Fibroblast of skin of abdomen (primary cell): ENCODE measurements at places on chromosomes 16 and 17.

DNA sequence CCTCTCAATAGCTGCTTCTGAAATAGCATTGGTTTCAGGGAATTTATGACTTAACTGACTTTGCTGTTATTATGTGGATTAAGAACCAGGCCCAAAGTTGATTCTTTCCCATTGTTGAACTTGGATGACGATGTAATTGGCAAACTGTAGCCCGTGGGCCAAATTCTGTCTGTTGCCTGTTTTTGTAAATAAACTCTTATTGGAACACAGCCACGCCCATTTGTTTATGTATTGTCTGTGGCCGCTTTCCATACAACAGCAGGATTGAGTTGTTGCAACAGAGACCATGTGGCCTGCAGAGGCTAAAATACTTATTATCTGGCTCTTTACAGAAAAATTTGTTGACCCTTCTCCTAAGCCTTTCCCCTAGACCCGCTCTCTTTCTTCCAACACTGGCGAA, 31.6 kb downstream of the NTN1 start:
- DNase-seq = no peak

- no peak for DNase-seq
Measured at GRCh38 chr17:2933606-2934005, 129.8 kb downstream of the OR1D5 start.

DNA sequence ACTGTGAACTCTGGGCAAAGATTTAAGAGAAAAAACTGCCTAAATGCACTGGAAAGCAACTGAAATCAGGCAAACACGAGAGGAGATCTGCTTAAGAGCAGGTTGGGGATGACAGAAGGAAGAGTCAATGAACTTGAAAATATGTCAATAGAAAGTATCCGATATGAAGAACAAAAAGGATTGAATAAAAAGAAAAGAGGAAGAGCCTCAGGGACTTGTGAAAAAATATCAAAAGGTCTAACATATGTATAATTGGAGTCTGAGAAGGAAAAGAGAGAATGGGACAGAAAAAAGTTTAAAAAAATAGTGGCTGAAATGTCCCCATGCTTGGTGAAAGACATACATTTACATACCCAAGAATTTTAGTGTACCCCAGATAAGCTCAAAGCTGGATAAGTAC, 195.5 kb downstream of the COPRS start:
- DNase-seq = no peak

DNA sequence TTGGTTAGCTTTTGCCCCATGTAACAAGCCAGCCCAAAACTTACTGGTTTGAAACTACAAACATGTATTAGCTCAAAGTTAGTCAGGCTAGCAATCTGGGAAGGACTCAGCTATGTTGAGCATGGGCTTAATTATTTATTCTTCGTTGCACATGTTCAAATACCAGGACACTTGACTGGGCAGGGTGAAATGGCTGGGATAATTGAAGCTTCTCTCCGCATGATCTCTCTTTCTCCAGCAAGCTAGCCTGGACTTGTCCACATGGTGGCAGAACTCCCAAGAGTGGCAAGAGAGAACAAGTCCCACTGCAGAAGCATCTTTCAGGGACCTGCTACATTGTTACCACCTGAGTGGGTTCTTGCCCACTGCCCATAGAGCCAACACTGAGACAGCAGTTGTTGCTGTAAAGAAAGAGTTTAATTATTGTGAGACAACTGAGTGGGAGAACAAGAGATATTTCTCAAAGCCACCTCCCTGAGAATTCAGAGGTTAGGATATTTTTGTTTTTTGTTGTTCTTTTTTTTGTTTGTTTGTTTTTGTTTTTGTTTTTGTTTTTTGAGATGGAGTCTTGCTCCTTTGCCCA, 16.8 kb upstream of the ATF7IP2 start:
- DNase-seq = no peak
